GM06990 (cell line): ENCODE measurements at places on chromosomes 7 and 10.

- DNase-seq, result peak; percentile 54
These were observed 81.3 kb downstream of the OSBPL3 start for GRCh38 chr7:24898691-24899090.

GRCh38 chr7:148622887-148623585, 32.5 kb downstream of the C7orf33 start:
- no peak for DNase-seq

DNA sequence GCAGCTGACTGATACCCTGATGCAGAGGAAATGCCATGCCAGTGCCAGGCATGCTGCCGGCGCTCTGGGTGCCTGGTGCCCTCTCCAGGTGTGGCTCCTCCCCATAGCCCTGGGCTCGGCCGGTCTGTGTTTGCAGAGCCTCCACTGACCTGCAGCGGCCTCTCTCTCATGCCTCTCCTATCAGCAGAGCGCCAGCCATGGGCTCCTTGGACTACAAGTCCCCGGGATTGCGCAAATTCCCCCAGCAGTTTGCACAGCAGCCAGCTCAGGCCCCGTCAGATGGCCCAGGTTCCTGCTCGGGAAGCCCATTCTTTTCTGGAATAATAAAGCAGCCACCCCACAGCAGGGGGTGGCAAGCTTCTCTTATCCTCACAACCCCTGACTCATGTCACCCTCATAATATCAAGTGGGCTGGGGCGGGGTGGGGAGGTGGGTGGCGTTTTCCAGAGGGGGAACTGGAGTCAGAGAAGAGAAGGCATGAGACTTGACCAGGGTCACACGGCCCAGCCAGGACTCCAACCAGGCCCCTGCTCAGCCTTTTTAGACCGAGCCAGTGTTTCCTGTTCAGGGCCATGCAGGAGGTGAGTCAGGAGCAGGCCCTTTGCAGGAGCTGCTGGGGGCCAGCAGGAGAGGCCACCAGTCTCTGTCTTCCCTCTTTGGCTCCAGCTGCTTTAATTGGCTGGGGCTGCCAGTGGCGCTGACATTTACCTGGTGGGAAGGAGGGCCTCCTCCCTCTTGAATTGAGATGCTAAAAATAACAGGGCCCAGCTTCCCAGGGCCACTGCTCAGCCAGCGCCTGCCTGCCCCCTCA, 58.6 kb downstream of the ZMIZ1 start:
- no peak for DNase-seq

GRCh38 chr10:8088504-8088903, 34.0 kb downstream of the GATA3 start:
- DNase-seq, result no peak

DNA sequence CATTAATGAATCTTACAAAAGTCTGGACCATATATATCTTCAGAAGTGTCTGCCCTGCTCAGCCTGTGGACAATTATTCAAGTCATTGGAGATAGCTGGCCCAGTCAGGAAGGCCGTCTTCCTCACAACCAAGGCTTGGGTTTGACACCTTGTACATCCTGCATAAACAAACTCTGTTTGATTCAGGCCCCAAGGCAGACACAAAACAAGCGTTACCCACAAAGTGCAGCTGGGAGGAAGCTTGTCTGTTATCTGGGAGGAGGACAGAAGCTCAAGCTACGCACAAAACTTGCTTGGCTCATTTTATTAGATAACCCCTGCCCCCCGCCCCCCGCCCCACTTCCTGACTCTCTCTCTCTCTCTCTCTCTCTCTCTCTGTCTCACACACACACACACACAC, 166.9 kb upstream of the WDR11 start:
- no peak for DNase-seq

- no peak for DNase-seq
These were observed 210.5 kb downstream of the CSTF2T start for GRCh38 chr10:51488766-51489408.

DNA sequence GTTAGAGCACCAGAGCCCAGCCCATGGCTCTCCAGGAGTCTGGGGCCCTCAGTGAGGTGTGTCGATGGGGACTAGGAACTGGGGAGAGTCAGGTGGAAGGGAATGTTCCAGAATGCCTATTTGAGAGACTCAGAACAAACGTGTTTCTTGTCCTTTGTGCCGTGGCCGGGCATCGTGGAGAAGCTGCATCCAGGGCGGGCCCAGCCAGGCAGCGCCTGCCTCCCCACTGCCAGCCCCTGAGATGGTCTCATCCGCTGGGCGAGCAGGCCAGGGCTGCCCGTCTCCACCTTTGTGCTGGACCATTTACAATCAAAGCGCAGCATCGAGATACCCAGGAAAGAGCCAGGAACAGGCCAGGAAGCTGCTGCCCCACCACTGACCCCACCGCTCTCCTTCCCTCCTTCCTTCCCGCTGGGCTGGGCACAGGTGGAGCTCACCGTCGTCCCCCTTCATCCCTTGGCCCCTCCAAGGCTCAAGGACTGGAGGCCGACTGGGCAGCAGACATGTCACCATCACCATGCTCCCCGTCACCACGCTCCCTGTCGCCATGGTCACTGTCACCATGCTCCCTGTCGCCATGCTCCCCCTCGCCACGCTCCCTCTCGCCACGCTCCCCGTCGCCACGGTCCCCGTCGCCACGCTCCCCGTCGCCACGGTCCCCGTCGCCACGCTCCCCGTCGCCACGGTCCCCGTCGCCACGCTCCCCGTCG, 71.1 kb upstream of the ADGRA1 start:
- no peak for DNase-seq

DNA sequence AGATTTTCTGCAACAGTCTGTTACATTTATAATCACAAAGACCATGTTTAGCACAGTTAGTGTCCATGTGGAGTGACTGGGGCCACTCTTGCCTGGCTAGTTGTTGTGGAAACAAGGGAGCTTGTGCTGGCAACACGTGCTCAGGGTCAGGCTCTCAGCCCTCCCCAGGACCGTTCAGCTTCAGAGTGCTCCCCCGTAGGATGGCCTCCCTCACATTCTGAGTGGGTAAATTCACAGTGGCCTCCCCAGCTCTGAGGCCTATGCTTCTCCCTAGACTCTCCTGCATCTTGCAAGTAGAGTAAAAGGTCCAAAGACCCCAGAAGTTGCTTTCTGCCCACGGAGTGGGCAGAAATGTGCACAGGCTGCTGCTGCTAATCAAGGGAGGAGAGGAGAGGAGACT, 122.3 kb downstream of the ADCY1 start:
- no peak for DNase-seq

DNA sequence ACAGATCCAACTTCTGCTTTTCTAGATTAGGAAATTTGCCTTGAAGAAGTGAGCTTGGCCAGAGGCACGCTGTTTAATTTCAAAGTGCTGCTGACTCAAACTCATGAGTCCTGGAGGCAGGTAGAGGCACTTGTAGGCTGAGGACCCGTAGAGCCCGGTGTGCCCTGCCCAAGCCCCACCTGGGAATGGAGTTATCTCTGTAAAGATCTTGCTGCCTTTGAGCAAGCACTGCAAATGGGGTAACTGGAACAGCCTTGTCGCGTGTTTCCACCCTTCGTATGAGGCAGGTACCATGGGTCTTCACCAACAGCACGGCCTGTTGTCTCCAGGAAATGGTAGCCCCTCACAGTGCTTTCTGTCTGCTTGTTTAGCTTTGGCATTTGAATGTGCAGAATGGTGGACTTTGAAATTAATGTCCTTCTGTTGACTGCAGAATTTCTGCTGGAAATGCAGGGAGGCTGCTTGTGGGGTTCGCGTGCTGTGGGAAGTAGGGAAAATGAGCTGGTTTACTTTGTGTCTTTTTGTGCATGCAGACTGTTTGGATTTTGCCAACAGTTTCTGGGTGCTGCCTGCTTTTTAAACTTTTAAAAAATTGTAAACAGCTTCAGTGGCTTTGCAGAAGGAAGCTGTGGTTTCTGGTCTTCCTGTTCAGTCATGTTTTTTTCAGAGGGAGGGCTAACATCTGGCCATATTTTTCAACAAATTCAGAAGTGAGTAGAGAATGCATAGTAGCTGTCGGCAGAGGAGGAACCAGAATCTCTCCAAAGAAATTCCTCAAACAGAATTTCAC, 27.2 kb downstream of the CCM2 start:
- DNase-seq, result peak; percentile 58

- no peak for DNase-seq
These were observed 6.8 kb downstream of the NAMPT start for GRCh38 chr7:106277976-106278375.
